MCF 10A (cell line): ENCODE measurements at places on chromosomes 16 and 17. TPM values are rescaled to one million over a fixed set of nuclear protein-coding genes. Genes with fewer than 3 reads are reported as not detected.

Gene SMIM36
- not detected in 2 replicates for total RNA-seq

Gene KRT40
- total RNA-seq: not detected in 2 replicates

Gene NSF
- 21.1 and 24.1 TPM in 2 replicates for total RNA-seq

Gene SMURF2
- 49.2 and 55.8 TPM in 2 replicates for total RNA-seq

Gene ZMYND15
- 1.3 and 1.8 TPM in 2 replicates for total RNA-seq

Gene SPATA22
- total RNA-seq: not detected in 2 replicates

Gene RTN4RL1
- 2.9 and 3.6 TPM in 2 replicates for total RNA-seq

Gene NGFR
- total RNA-seq: 0.22 and 0.26 TPM in 2 replicates

Gene CLEC19A
- total RNA-seq: not detected in 2 replicates

Gene NHLRC4
- not detected in 2 replicates for total RNA-seq

Gene FLII
- total RNA-seq: 564 and 601 TPM in 2 replicates

Gene CCL14
- total RNA-seq: not detected in 2 replicates

Gene OMG
- total RNA-seq: 0.16 TPM in 1 of 2 replicates, not detected in the other

Gene GCGR
- total RNA-seq: not detected in 2 replicates

Gene RCVRN
- not detected in 2 replicates for total RNA-seq

Gene MPV17L
- not detected in 2 replicates for total RNA-seq

DNA sequence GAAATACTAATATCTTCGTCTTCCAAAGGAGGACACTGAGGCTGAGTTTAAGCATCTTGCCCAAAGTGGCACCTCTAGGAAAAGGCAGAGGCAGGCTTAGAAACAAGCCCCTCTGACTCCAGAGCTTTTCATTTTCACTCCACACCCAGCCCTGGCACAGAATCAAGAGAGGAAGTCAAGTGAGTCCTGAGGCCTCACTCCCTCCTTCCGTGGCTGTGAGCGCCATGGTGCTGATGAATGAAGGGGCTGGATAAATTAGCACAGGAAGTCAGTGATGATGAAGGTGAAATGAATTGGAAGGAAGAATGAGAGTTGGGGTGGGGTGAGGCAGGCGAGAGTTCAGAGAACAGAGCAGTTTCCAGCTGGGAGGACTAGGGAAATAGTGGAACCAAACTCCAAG is 179.3 kb downstream of the TMEM132E start:
- DNase-seq: no peak

DNA sequence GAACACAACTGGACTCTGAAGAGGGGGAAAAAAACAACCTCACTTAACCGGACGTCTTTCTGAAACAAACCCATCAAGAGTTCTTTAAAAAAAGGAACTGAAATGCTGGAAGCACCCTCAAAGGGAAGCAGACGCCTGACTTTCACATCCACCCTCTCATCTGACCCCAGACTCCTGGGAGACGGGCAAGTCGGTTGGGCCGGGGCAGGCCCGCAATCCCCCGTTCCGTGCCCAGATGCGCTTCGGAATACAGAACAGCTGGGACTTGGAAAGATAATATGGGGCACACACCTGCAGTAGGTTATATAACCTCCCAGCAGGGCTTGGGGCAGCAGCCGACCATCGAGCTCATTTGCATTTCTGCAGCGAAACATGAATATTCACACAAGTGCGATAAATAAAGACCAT is 3.7 kb downstream of the ARHGAP27 start:
- DNase-seq: no peak

GRCh38 chr16:79752396-79752795 is 151.9 kb upstream of the MAF start:
- DNase-seq: peak; percentile 47

- peak; percentile 51 for DNase-seq
These were observed 170.2 kb downstream of the HS3ST3B1 start for GRCh38 chr17:14471052-14471451.

DNA sequence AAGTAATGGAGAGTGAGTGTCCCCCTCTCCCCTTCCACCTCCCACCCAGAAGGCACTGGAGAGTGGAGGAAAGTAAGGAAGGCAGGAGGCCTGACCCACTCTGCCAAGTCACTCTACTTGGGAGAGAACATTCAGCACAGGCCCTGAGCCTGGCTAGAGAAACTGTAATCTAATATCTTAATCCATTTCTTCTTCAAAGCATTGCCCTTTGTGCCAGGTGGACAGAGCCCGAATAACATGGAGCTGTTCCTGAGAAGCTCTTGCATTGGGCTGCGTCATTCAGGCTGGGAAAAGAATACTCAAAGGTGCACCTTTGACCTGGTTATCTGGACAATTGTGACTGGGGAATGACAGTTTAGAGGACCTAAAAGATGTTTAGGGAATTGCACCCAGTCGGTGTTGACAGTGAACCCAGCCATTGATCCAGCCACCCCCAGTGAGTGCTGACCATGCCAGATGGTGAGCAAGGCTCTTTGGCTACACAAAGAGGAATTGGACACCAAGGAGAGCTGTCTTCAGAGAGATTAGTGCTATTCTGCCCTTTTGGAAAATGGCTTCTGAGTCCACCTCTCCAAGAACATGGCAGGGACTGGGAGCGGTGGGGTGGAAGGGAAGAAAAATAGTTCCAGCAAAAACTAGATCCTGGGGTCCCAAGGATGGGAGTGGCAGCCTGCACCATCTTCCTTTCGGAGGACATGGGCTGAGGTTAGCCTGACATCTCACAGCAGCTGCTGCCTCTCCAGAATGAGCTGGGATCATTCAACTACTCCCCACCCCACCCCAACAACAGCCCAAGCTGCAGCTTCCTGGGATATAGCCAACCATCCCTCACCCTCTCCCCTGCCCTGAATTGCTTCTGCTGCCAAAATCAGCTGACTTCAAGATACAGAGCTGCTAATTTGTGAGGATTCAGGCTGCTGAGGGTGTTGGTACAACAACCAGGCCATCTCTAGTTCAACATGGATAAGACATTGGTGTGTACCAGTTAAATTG is 11.6 kb upstream of the NOG start:
- DNase-seq: no peak

- no peak for DNase-seq
These were observed 27.8 kb downstream of the NAGPA start for GRCh38 chr16:5005916-5006315.

DNA sequence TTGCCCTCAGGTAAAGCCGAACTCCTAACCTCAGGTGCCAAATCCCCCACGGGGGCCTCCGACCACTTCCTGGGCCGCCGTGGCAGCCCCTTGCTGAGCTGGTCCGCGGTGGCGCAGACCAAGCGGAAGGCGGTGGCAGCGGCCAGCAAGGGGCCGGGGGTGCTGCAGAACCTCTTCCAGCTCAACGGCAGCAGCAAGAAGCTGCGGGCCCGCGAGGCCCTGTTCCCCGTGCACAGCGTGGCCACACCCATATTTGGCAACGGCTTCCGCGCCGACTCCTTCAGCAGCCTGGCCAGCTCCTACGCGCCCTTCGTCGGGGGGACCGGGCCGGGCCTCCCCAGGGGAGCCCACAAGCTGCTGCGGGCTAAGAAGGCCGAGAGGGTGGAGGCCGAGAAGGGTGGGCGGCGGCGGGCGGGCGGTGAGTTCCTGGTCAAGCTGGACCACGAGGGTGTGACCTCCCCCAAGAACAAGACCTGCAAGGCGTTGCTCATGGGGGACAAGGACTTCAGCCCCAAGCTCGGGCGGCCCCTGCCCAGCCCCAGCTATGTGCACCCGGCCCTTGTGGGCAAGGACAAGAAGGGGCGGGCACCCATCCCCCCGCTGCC is 51.6 kb downstream of the ACTG1 start:
- no peak for DNase-seq

- no peak for DNase-seq
These were observed 20.3 kb downstream of the CACNG5 start for GRCh38 chr17:66855204-66855603.

- DNase-seq: no peak
These were observed 150.0 kb downstream of the MSI2 start for GRCh38 chr17:57406131-57406980.

DNA sequence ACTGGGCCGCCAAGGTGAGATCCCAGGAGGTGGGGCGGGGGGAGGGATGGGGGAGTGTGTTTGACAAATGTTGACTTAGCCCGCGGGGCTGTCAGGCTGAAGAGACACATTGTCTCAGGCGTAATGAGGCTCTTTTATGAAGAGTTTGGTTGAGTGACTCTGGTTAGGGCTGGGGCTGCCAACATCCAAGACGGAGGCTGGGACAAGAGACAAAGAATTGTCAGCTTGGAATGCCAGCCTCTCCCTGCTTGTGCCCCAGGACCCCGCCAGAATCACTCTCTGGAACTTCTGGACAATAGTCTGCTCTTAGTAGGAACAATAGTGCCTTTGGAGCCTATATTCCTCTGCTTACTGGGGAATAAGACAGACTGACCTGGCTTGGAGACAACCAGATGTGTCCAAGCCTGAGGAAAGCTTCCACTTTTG is 24.0 kb downstream of the PCTP start:
- DNase-seq: no peak

- DNase-seq: peak; percentile 81
These were observed 3.6 kb downstream of the MAP2K4 start for GRCh38 chr17:12024327-12024726.

- peak; percentile 38 for DNase-seq
These were observed 37.8 kb upstream of the IL34 start for GRCh38 chr16:70608521-70608920.

DNA sequence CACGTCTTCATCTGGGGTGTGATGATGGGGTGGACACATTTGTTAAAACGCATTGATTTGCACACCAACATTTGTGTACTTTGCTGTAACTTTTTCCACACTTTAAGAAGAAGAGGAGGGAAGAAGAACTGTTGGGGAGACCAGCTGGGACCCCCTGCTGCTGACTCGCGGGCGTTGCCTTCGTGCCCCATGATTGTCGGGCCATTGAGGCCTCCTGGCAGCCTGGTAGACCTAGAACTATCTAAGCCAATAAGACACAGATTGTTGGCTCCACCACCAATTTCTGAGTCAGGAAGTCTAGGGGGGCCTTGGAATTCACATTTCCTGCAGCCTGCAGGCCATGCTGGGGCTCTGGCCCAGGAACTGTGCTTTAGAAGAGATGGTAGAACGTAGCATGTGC is 105.5 kb downstream of the TNFRSF13B start:
- no peak for DNase-seq

DNA sequence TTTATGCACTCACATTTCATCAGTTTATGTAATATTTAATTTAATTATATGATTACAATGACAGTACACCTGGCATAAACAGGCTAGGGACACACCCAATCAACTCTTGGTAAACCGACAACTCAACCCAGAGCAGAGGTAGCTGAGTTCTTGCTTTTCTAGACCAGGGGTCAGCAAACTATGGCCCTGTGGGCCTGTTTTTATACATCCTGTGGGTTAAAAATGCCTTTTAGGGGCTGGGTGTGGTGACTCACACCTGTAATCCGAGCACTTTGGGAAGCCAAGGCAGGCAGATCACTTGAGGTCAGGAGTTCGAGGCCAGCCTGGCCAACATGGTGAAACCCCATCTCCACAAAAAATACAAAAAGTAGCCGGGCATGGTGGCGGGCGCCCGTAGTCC is 99.2 kb upstream of the TMEM97 start:
- no peak for DNase-seq

GRCh38 chr17:7041607-7042500 is 2.0 kb downstream of the SLC16A11 start:
- DNase-seq: no peak

- peak; percentile 35 for DNase-seq
These were observed 1.6 kb downstream of the OSGIN1 start for GRCh38 chr16:83954577-83955016.

DNA sequence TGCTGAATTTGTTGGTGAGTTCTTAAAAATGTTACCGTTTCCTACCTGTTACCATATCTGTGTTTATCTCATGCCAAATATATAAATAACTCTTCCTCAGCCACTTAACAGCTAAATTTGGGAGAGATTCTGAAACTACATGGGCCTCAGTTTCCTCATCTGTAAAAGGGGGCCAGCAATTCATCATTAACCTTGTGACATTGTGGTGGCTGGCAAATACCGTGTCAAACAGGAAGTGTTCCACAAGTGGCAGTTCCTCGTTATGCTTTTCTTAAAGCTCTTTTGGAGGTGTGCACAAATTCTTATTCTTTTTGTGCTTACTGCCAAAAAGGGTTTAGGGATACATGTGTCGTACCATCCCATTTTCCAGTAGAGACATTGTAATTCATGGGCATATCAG is 220.4 kb upstream of the CACNG5 start:
- no peak for DNase-seq

- no peak for DNase-seq
These were observed at the start of gene MEIOC for GRCh38 chr17:44655983-44656710. Gene MEIOC, plus strand, starts transcription at chr17:44656468. Its CDS starts 146 bp downstream, at chr17:44656614.
